ENCODE measurements at places on chromosomes 16 and 17. TPM values are rescaled to one million over a fixed set of nuclear protein-coding genes. Genes with fewer than 3 reads are reported as not detected.

Gene LITAFD
- total RNA-seq: not detected

Gene TP53TG3F
- not detected for total RNA-seq

Gene CACNG4
- total RNA-seq: 6.0 TPM

Gene CEP112
- total RNA-seq: 5.4 TPM

Gene NOD2
- total RNA-seq: 0.17 TPM

Gene LDHD
- total RNA-seq: 14.7 TPM

Gene AATF
- 74.9 TPM for total RNA-seq

Gene CACNB1
- 17.5 TPM for total RNA-seq

Gene PIMREG
- 92.5 TPM for total RNA-seq

Gene FAM20A
- total RNA-seq: 34.4 TPM

Gene CES4A
- 1.8 TPM for total RNA-seq

Gene SMTNL2
- 1.6 TPM for total RNA-seq

Gene NPW
- total RNA-seq: 7.1 TPM

Gene TSPAN10
- total RNA-seq: 1.2 TPM

Gene CCL5
- total RNA-seq: not detected

Gene NLE1
- total RNA-seq: 41.7 TPM

Gene PRSS21
- total RNA-seq: not detected

Gene ADGRG3
- 0.64 TPM for total RNA-seq

Gene ACSF2
- 12.2 TPM for total RNA-seq

Gene RNF227
- 1.9 TPM for total RNA-seq

Gene FAM171A2
- total RNA-seq: 27.5 TPM

Gene LDAF1
- total RNA-seq: 22.6 TPM

Gene TM4SF5
- total RNA-seq: not detected

Gene CARD14
- 0.35 TPM for total RNA-seq

Gene SP6
- 0.90 TPM for total RNA-seq

Gene HCRT
- total RNA-seq: not detected

Gene BANP
- 24.3 TPM for total RNA-seq

Gene SLX4
- 9.9 TPM for total RNA-seq

Gene RNF222
- 0.09 TPM for total RNA-seq

Gene EXOC3L1
- 3.1 TPM for total RNA-seq

Gene SLC6A2
- total RNA-seq: not detected

Gene ATP2A1
- 4.6 TPM for total RNA-seq

Gene KRTAP4-4
- total RNA-seq: not detected

Gene ATP2C2
- total RNA-seq: 2.8 TPM

Gene PITPNM3
- total RNA-seq: 2.7 TPM

Gene ESRP2
- total RNA-seq: 59.3 TPM

Gene VAT1L
- 33.8 TPM for total RNA-seq

Gene HOXB13
- not detected for total RNA-seq

Gene GNAO1
- 16.9 TPM for total RNA-seq

Gene TEKT1
- total RNA-seq: not detected

Gene KRTAP16-1
- not detected for total RNA-seq
